ENCODE measurements at places on chromosomes 3 and 15. TPM values are rescaled to one million over a fixed set of nuclear protein-coding genes. Genes with fewer than 3 reads are reported as not detected.
A peak's percentile ranks its signal among the peaks of the same experiment; 100 is the strongest.

The JMJD7 gene
- 24.2 TPM for total RNA-seq

The EXD1 gene
- not detected for total RNA-seq

The LRRC2 gene
- 10.2 TPM for total RNA-seq

The GRAMD1C gene
- total RNA-seq: 3.4 TPM

GRCh38 chr3:72891053-72891855, 3.4 kb downstream of the GXYLT2 start:
- no peak for DNase-seq

DNA sequence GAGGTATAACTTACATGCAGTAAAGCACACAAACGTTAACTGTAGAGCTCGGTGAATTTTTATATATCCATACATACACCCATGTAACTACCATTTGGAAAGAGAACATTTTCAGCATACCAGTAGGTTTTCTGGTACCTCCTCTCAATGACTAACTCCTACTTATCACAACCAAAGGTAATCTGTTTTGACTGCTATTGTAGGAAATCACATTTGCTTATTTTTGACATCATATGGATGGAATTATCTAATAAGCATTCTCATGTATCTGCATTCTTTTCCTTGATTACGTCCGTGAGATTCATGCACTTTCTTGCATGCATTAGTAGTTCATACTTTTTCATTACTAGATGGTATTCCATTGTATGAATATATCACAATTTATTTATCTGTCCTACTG, 76.8 kb downstream of the CSNK1G1 start:
- DNase-seq: no peak

DNA sequence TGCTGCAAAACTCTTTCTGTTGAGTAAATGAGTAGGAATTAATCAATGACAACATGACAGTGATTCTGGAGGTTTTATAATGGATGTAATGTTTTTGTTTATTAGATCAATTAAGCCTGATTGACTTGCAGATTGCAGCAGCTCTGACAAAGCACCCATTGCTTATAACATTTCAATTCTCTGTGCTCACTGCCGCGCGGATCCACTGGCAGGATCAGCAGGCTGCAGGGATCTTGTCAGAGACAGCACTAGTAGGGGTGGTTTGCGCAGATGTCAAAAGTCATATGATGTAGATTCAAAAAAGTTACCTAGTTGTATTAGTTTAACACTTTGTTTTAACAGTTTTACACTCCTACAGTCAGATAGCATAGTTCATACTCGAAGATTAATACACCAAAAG, 93.4 kb downstream of the MBNL1 start:
- DNase-seq: no peak

- DNase-seq: peak; percentile 75
Observed at GRCh38 chr15:93018574-93018973, 70.4 kb downstream of the RGMA start.

DNA sequence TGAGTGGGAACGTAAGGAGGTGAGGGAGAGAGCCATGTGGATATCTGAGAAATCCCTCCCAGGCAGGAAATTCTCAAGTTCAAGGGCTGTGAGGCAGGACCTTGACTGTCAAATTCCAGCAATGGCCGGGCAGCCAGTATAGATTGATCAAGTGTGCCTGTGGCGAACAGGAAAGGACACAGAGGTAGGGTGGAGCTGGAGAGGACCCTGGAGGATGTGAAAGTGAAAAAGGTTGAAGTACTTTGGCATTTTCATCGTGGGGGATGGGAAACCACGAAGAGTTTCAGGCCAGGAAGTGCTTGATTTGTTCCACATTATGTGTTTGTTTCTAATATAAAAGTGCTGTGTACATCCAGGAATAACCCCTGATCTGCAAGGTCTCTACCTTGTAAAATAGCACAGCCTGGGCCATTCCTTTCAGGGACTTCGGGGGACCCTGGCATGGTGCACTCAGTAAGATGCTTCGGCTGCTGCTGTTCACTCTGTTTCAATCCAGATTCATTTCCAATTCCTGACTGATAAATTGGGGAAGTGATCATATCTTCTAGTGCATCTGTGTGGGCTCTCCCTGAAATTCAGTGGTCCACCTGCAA, 156.6 kb downstream of the MCTP2 start:
- no peak for DNase-seq

GRCh38 chr3:127632035-127632820, 3.2 kb downstream of the PODXL2 start:
- DNase-seq: no peak

DNA sequence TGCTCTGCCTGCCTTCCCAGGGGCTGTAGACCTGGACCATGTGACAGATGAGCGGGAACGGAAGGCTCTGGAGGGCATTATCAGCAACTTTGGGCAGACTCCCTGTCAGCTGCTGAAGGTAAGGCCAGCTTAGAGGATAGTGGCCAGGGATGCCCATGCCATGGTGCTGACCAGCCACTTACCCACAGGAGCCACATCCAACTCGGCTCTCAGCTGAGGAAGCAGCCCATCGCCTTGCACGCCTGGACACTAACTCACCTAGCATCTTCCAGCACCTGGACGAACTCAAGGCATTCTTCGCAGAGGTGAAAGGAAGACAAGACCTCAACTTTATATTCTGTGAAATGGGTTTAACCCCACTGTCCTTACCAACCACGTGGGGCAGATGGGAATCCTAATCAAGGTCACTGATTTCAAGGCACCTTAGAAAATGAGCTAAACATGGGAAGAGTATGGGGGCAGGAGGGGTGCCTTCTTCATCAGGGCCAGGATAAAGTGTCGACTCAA, 26.7 kb downstream of the NBEAL2 start:
- DNase-seq: no peak

DNA sequence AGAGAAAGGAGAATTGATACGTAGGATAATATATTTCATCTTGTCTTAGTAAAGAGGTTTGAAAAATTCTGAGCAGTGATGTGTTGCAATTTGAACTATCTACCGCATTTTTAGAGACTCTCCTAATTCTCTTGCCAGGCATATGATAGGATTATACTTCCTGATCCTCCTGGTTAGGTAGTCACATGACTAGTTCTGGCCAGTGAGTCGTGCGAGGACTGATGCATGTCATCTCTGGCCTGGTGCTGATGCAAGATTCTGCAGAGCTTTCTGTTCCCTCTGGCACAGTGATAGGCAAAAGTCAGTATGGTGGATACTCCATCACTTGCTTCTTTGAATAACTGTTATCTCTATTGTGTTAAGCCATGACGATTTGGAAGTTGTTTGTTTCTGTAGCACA, 277.6 kb upstream of the NAALADL2 start:
- DNase-seq: no peak

DNA sequence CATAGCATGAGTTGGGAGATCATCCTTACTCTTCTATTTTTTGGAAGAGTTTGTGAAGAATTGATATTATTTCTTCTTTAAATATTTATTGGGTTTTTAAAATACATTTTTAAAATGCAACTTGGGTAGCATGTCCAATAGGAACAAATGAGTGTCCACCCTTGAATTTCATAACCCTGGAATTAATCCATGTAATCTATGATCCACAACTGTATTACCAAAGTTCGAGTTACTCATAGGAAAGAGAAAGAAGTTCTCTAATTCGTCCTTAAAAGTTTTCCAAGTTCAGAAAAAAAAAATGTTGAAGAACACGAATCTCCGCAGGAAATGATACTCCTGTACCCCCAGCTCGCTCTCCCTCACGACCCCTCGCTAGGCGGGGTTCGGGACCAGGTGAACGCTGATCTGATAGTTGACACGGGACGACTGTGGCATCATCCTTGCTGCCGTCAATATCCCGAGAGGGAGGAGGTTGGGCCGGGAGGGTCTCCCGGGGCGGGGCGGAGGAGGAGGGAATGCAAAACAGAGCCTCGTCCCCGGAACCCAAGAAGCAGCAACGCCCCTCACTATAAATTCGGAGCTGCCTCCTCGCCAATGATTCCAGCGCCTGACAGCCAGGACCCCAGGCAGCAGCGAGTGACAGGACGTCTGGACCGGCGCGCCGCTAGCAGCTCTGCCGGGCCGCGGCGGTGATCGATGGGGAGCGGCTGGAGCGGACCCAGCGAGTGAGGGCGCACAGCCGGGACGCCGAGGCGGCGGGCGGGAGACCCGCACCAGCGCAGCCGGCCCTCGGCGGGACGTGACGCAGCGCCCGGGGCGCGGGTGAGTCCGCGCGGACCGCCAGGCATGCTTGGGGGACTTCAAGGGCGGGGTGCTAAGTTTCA, at the start of gene AGTR1:
AGTR1 (plus strand) TSS at position 598 of the 884 bp plus-strand sequence. CDS start 43,133 bp downstream, outside the sequence.
- peak; percentile 94 for DNase-seq

- no peak for DNase-seq
Observed at GRCh38 chr3:64455351-64455750, 230.1 kb upstream of the PRICKLE2 start.

GRCh38 chr15:71808311-71809020, 1.9 kb upstream of the NR2E3 start:
- no peak for DNase-seq

- no peak for DNase-seq
Observed at GRCh38 chr15:85142312-85142711, 160.7 kb downstream of the PDE8A start.

GRCh38 chr3:148962513-148962912, 28.8 kb upstream of the GYG1 start:
- peak; percentile 89 for DNase-seq
